ENCODE measurements at places on chromosomes 3 and 15.

GRCh38 chr3:14549256-14549919 is 9.2 kb upstream of the GRIP2 start:
- no peak for DNase-seq

DNA sequence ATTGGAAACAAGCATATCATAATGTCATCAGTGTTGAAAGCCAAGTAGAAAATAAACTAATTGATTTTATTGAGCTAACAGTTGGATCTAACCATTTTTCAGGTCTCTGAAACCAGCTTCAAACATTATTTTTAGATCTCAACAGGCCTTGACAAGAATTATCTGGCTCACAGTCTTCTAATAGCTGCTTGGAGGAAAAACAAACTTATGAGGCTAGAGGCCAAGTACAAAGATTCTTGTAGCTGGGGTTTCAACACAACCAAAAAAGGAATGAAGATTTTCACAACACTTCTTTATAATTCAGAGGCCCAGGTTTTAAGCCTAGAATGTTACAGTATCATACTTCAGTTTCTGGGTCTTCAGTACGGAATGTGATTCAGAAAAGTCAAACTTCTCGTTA is 3.7 kb downstream of the SETMAR start:
- no peak for DNase-seq

DNA sequence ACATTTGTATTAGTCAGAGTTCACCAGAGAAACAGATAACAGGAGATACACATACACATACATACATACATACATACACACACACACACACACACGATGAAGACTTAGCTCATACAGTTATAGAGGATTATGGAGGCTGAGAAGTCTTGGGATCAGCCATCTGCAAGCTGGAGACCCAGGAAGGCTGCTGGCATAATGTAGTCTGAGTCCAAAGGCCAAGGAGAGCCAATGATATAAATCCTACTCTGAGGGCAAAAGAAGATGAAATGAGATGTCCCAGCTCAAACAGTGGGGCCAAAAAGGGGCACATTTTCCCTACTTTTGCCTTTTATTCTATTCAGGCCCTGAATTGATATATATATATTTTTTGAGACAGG is 6.4 kb upstream of the TTC14 start:
- DNase-seq: peak; percentile 53

GRCh38 chr3:110059431-110059830 is 722.1 kb upstream of the DPPA4 start:
- DNase-seq: no peak

DNA sequence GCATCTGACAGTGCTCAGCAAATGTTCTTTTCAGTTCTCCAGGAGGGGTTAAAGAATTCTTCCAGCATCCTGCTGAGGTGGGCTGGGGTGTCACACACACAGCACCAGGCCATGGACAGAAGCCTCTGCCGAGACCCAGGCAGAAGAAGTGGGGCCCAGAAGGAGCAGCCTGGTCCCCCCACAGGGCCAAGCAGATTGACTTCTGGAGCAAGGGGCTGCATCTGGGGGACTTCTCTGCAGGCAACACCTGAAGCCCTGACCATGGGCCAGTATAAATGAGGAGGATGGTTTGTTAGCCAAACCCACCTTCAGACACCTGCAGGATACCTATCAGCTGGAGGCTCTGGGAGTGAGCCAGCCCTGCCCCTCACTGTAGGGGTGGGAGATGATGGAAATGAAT is 16.2 kb upstream of the TMEM40 start:
- DNase-seq: no peak

DNA sequence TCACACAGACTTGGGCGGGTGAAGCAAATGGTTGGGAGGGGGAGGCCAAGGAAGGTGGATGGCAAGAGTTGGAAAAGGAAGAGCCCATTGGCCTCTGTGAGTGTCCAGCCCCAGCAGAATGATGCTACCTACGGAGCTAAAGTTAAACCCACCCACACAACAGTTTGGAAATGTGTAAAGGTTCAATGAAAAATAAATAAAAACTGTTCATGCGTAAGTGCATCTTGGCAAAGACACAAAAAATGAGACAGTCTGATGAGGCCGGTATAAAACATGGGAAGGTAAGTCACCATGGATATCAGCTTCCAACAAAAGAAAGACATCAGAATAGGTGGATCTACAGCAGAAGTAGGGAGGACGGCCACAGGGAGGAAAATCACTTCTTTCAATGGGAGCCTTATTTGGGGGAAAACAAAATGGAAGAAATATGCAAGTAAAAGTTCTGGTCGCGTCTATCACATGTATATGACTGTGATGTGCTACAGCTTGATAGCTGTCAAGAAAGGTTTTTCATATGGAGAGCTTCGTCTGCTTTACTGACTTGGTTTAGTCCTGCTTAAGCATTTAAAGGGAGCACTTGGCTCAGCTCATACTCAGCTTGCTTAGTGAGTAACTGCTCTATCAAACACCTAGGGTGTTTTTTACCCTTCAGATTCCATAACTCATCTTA is 82.8 kb downstream of the TIGIT start:
- DNase-seq: no peak

DNA sequence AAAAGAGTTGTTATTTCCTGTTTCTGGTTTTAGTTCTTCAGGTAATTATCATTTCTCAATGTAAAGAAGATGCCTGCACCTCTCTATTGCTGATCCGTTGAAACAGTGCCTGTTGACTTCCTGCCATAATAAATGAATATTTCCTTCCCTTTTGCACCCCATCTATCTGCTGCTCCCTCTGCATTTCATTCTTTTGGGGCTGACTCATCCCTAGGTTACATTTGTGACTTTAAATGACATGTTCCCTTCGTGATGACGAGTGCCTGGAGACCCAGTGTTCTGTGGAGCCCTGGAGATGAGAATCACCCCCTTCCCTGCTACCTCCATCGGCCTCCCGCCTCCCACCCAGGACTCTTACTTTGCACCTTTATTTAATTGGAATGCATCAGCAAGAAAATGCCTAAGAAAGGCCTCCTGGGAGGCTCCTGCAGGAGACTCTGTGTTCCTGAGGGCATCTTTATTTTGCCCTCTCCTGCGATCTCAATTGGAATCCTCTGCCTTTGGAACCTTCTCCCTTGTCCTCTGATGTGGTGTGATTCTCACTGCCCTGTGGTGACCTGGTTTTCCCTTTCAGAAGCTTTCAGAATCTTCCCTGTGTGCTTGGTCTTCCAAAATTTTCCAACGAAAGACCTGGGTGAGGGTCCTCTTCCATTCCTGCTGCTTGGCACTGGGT is 13.7 kb downstream of the LRRK1 start:
- DNase-seq: no peak

- DNase-seq: no peak
Observed at GRCh38 chr3:156816091-156816793, 9.9 kb upstream of the LEKR1 start.

GRCh38 chr3:167872941-167873340 is 137.4 kb downstream of the SERPINI1 start:
- DNase-seq: no peak

GRCh38 chr3:188780193-188781147 is 391.3 kb upstream of the TPRG1 start:
- no peak for DNase-seq

- no peak for DNase-seq
Observed at GRCh38 chr3:27596921-27597320, 112.7 kb upstream of the SLC4A7 start.

- peak; percentile 21 for DNase-seq
Observed at GRCh38 chr3:69542089-69542804, 156.4 kb upstream of the FRMD4B start.

DNA sequence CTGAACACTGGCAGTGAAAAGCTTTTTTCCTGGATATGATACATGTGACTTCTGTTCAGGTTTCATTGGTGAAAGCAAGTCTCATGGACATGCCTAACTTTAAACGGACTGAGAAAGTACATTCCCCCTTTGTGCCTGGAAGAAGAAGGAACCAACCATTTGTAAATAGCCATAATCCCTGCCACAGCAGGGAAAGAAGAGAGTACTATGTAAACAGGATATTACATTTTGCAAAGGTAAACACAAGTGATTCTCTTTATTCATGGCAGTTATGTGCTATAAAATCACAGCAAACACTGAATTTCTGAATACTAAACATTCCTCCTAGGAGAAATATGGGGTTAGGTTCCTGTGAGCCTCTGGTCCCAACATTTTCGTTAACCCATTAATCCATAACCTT is 46.8 kb downstream of the PRICKLE2 start:
- no peak for DNase-seq

- no peak for DNase-seq
Observed at GRCh38 chr3:10778492-10779292, 37.3 kb upstream of the SLC6A11 start.

GRCh38 chr3:43059456-43059855 is 46.4 kb downstream of the POMGNT2 start:
- DNase-seq: no peak

DNA sequence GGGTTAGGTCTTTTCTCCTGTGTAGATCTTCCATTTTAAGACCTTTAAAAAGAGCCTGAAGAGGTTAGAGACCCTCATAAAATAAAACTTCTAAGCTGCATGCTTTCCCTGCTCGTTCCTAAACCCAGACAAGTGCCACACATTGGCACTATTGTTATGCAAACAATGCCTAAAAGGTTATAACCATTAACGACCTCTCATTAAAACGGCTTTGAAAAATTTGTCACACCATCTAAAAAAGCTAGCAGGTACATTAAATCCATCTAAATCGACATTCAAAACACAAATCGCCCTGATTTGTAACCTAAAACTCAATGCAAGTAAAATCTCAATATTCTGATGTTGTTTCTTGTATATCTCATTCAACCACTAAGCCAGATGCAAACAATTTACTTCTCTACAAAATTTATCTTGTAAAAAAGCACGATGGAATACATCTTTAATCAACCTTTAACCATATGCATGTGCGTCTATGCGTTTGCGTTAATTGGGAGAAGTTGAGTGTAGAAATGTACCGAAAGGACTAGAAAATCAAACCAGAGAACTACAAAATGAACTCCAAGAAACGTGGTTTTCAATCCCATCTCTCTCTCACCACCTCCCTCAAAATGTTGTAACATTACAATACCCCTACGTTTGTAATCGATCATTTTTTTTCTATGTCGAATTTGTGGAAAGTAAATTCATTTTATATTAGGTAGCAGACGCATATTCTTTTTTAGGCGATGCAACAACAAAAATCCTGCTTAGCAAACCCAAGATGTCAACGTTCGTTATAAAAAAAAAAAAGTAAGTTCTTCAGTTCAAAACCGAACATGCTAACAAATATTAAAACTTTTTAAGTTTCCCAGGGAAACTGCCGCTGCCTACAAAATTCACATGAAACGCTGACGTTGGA is 1.2 kb downstream of the ALDH1A2 start:
- DNase-seq: no peak

GRCh38 chr3:136780741-136781140 is 28.6 kb upstream of the STAG1 start:
- DNase-seq: no peak
